ENCODE measurements at places on chromosomes 4 and X. TPM values are rescaled to one million over a fixed set of nuclear protein-coding genes. Genes with fewer than 3 reads are reported as not detected.

Gene HTR2C
- total RNA-seq, result not detected

Gene CTAG1A
- total RNA-seq, result not detected

Gene MAGEC1
- not detected for total RNA-seq

Gene LGI2
- total RNA-seq, result 3.8 TPM

Gene ITM2A
- total RNA-seq, result 66.0 TPM

Gene ATRX
- 28.7 TPM for total RNA-seq

Gene VAMP7
- total RNA-seq, result 41.7 TPM

Gene PPP1R3F
- total RNA-seq, result 10.7 TPM

Gene IL2
- total RNA-seq, result not detected

Gene SPANXN4
- total RNA-seq, result not detected

Gene ENPEP
- total RNA-seq, result 1.6 TPM

Gene DOK7
- total RNA-seq, result not detected

Gene PSAPL1
- not detected for total RNA-seq

Gene ART3
- total RNA-seq, result 2.6 TPM

Gene CPZ
- total RNA-seq, result 3.0 TPM

Gene ADRA2C
- total RNA-seq, result 4.0 TPM

Gene CYBB
- total RNA-seq, result 2.3 TPM

Gene MCF2
- not detected for total RNA-seq

Gene NEUROG2
- total RNA-seq, result not detected

Gene TEC
- total RNA-seq, result 8.6 TPM

Gene ZNF157
- 0.19 TPM for total RNA-seq

Gene STAP1
- not detected for total RNA-seq

Gene CACNA1F
- total RNA-seq, result not detected

Gene ASB9
- 0.15 TPM for total RNA-seq

Gene JCHAIN
- total RNA-seq, result 138 TPM

Gene RS1
- not detected for total RNA-seq

Gene LYAR
- 16.4 TPM for total RNA-seq

Measured in esophagus squamous epithelium (tissue), 5 donors.